ENCODE measurements at places on chromosomes 4 and X.

- no peak for DNase-seq
These were observed 40.8 kb upstream of the NUDT6 start for GRCh38 chr4:122963216-122963615.

DNA sequence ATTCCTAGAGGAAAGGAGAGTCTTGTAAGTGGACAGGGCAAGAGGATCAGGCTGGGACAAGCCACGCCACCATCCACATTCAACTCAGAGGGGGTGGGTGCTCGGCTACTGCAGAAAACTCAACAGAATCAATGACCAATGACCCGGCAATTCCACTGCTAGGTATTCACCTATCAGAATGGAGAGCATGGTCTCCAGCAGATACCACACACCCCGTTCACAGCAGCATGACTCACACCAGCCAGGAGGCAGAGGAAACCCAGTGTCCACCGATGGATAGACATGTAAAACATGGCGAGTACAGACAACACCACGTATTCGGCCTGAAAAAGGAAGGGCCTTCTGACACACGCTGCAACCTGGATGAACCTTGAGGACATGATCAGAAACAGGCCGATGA is 175.9 kb downstream of the AFAP1 start:
- no peak for DNase-seq

DNA sequence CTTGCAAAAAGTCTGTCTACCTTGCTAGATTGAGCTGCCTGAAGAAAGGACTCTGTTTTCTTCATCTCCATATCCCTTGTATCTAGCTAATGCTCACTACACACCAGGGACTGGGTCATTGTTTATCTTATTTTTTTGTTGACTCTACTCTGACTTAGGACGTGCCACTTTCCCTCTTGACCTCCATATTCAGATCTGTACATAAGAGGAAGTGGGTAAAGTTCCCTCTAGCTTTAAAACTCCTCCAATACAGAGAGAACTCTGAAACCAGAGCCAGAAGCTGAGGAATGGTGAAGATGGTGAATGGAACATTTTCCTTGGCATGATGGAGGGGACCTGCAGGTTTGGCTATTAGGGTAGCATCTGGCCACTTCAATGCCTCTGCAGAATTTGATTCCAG is 2026.1 kb upstream of the TENM3 start:
- no peak for DNase-seq

GRCh38 chr4:118173956-118174725 is 139.9 kb downstream of the NDST3 start:
- DNase-seq: no peak

- no peak for DNase-seq
These were observed 69.5 kb downstream of the PDE5A start for GRCh38 chr4:119559044-119559647.

DNA sequence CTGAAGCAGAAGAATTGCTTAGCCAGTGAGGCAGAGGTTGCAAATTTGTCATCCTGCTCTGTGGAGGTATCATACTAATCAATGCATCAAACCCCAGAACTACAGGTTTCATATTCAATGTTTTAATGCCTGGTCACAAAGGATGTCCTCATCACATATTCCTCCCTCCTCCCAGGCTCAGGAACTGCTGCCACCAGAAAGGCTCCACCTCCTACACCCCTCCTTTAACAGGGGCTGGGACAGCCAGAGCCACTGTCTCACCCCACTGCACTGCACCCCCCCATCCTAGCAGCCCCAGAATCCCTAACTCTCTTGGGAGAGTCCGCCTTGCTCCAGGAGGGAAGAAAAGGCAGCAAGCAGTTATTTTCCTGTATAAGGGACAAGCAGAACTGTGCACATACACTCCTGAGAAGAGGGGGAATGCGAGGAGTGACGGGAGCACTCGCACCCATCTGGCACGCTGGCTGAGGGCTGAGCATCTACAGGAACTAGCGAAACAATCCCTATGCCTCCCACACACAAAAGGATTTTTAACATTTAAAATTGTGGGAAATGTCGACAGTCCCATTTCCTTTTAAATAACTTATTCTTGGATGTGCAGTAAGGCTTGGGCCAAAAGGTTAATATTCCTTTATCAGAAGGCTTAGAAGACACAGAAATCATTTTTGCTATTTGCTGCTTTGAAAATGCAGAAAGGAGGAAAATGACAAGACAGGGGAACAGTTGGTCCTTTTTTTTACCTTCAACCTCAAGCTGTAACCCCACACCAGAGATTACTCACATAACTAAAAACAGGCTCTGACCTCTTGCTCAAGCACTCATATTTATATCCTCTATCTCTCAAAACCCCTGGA is 27.8 kb downstream of the CD99L2 start:
- DNase-seq: no peak

DNA sequence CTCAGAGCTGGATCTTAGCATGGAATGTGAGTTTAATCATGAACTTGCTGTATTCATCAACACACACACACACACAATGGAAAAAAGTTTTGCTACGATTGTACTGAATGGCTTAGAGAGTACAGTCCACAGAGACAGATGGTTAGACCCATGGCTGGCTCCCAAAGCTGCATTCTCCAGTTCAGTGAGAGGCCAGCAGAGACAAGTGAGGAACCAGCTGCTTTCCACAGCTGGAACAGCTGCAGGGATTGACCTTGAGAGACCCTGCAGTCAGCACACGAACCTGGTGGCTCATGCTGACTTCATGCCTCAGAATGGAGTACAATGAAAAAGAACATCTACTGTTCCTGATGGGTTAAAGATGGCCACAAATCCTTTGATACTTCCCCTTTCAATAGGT is 94.5 kb downstream of the DHX15 start:
- DNase-seq: no peak

- peak; percentile 10 for DNase-seq
These were observed 249.6 kb downstream of the OPHN1 start for GRCh38 chrX:68183612-68184214.

DNA sequence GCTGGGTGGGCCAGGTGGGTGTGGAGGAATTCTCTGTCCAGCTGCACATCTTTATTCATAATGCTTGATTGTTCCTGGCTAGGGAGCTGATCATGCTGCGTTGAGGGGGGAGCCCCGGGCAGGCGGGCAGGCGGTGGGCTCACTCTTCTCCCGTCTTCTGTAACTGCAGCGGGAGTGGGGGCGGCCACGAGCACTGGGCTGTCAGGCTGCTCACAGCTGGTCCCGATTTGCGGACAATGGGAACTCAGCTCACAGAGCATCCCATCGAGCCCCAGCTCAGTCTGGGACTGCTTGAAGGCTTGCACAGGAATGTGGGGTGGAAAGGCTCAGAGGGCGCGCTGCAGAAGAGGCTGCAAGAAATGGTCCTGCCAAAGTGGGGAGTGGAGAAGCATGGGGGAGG is 63.8 kb downstream of the EFNB1 start:
- DNase-seq: no peak

DNA sequence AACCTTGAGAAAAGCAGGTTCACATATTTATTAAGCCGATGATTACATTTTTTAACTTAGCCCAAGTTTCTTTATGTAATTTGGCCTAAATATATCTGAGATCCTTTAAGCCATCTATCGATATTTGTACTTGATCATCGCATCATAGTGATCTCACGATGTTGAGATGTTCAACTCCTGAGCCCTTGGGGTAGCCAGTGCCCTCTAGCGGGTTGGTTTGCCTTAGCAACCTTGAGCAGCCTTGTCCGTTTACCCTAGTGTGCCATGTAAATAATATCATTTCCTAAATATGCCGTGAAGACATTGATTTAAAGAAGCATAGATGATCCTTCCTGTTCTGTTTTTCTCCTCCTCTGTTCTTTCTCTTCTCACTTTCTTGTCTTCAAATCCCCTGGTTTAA is 432.2 kb downstream of the RPA4 start:
- DNase-seq: no peak

DNA sequence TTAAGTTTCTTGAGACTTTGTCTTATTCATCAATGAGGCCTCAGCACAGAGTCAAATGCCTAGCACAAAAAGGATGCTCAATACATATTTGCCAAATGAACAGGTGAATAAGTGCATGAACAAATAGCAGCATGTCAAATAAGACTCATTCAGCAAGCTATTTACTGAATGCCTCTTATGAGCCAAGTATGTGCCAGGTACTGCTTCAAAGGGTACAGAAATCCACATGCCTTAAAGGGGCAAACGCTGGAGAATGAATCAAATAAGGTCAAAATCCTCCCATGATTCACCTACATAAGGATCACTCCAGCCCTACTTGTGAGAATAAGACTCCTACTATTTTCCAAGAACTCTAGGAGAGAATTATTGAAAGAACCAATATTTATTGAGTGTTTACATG is 260.2 kb upstream of the CPEB2 start:
- DNase-seq: no peak

DNA sequence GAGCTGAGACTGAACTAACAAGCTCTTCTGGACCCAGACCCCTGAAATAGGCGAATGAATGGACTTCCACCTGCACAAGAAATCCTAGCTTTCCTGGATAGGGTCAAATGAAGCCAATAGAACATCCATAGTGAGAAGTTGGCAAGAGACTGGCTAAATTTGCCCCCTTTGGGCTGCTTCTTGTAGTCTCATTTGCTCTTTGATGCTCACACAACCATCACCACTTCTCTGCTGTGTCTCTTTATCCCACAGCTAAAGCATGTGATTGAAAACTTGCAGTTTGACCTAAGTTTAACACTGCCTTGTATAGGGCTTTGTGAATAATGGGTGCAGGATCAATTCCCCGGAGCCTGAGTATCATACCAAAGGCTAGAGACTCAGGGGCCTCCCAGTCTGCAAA is 38.2 kb downstream of the NLGN3 start:
- no peak for DNase-seq

- DNase-seq: no peak
These were observed 75.8 kb upstream of the ATP6AP2 start for GRCh38 chrX:40504801-40505605.

DNA sequence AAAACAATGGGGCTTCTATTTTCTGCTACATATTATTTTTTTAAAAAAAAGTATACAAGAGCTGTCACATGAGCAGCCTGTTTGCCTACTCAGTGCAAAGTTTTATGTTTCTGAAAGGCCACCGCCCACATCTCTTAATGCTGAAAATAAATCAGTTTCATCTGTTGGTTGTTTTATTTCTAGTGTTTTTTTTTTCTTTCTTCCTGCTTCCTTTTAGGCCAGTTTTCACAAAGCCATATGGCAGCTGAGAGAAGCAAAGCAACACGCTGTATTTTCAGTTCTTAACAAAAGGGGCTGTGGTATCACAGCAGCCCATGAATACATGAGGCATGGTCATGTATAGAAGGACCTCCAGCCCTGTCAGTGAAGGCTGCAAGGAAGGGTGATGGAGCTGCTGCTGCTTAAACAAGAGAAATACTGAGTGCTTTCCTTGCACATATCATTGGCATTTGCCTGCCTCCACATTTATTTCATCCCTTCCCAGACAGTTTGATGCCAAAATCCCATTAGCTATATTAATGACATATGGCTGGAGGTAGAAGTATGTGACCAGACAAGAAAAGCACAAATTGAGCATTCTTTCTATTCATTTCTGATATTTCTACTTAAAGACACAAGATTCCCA is 172.5 kb downstream of the PCDH18 start:
- DNase-seq: no peak

GRCh38 chr4:182938205-182938645 is 21.0 kb upstream of the DCTD start:
- peak; percentile 68 for DNase-seq

GRCh38 chr4:122673252-122673651 is 52.4 kb upstream of the IL21 start:
- no peak for DNase-seq

DNA sequence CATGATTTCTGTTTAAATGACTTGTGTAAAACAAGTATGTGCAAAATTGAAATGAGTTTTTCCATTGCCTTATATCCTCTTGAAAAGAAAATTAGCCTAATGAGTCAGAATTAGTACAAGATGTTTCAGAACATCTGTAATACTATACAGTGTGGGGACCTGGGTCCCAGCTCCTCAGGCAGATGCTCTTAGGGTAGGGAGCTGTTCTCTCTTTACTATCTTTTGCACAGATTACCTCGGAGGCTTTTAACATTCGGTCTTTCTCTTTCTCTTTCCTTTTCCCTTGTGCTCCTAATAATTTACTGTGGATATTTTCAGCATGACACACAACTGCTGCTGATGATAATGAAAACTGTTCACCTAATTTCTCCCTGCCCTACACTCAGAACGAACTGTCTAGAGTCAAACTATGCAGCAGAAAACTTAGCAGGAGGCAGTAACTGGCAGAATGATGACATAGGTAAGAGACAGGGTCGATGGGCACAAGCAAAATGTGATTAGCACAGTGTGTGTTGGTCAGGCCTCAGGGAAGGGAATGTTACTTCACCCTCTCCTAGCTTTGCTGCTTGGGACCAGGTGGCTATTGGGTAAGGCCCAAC is 455.3 kb downstream of the PDHA2 start:
- DNase-seq: no peak

DNA sequence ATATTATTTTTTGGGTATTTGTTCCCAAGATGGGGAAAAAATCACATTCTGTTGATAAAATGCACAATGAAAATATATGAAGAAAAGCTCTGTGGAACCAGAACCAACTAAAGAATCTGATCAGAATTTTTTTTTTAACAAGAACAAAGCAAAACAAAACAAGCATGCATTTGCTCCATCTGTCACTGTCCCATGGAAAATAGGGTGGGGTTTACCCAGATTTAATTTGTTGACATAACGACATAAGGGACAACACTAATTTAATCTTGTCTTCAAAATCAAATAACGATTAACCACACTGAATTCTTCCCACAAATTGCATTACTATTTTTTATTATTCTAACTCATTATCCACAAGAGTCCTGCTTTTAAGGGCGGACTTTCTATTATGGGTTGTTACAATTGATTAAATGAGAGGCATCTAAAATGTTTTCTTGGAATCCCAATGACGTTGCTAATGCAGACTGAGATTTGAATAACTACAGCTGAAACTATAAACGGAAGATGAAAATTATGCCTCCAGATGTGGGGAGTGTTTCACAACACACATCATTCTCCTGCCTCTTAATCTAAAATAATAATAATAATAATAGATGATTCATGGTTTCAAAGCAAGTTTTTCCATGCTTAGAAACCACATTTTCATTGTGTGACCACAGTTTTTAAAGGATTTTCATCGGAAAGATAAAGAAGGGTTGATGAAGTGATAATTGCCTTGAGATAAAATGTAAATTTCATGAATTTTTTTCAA is 307.0 kb upstream of the CPEB2 start:
- no peak for DNase-seq

- no peak for DNase-seq
These were observed 17.0 kb upstream of the TMEM144 start for GRCh38 chr4:158193171-158193749.

DNA sequence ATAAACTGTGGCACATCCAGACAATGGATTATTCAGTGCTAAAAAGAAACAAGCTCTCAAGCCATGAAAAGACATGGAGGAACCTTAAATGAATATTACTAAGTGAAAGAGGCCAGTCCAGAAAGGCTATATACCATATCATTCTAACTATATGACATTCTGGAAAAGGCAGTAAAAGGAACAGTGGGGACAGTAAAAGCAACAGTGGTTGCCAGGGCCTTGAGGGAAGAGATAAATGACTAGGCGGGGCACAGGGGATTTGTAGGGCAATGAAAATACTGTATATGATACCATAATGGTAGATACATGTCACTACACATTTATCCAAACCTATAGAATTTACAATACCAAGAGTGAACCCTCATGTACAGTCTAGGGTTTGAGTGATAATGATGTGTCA is 115.3 kb downstream of the ATP8A1 start:
- DNase-seq: no peak

GRCh38 chr4:126790633-126791032 is 842.1 kb upstream of the INTU start:
- no peak for DNase-seq
